Ureter (tissue), 1 donor: ENCODE measurements at places on chromosomes 3 and 15. TPM values are rescaled to one million over a fixed set of nuclear protein-coding genes. Genes with fewer than 3 reads are reported as not detected.

NPAP1 gene
- 2.2 TPM for total RNA-seq

TMEM45A gene
- 9.2 TPM for total RNA-seq

ERICH6 gene
- total RNA-seq = 0.36 TPM

SGO1 gene
- 0.78 TPM for total RNA-seq

NEK10 gene
- 9.4 TPM for total RNA-seq

INKA1 gene
- total RNA-seq = 13.8 TPM

CASR gene
- total RNA-seq = 0.08 TPM

DAPK2 gene
- total RNA-seq = 9.0 TPM

CLRN1 gene
- total RNA-seq = not detected

BOC gene
- 79.6 TPM for total RNA-seq

STRA6 gene
- 50.9 TPM for total RNA-seq

IL5RA gene
- not detected for total RNA-seq

GOLGA8J gene
- not detected for total RNA-seq

DHX36 gene
- total RNA-seq = 94.9 TPM

LMCD1 gene
- 43.3 TPM for total RNA-seq

EFCC1 gene
- total RNA-seq = 2.1 TPM

ARGFX gene
- not detected for total RNA-seq

LMAN1L gene
- not detected for total RNA-seq

DCP1A gene
- 31.7 TPM for total RNA-seq

POLQ gene
- 0.83 TPM for total RNA-seq

TMC3 gene
- 1.4 TPM for total RNA-seq

WDR49 gene
- total RNA-seq = 1.9 TPM

ANKRD34C gene
- not detected for total RNA-seq

AADACL2 gene
- not detected for total RNA-seq

CSTA gene
- 62.3 TPM for total RNA-seq

RASL12 gene
- 32.8 TPM for total RNA-seq

MLF1 gene
- total RNA-seq = 11.1 TPM

PP2D1 gene
- not detected for total RNA-seq

MASP1 gene
- total RNA-seq = 16.4 TPM

CCDC13 gene
- total RNA-seq = 1.2 TPM

HIGD2B gene
- total RNA-seq = not detected
